GM20000 (cell line): ENCODE measurements at places on chromosomes 12 and 14.
A peak's percentile ranks its signal among the peaks of the same experiment; 100 is the strongest.

GRCh38 chr14:102891111-102891510, 31.4 kb upstream of the AMN start:
- DNase-seq = no peak

- no peak for DNase-seq
Measured at GRCh38 chr14:99132821-99133635, 139.0 kb downstream of the BCL11B start.

DNA sequence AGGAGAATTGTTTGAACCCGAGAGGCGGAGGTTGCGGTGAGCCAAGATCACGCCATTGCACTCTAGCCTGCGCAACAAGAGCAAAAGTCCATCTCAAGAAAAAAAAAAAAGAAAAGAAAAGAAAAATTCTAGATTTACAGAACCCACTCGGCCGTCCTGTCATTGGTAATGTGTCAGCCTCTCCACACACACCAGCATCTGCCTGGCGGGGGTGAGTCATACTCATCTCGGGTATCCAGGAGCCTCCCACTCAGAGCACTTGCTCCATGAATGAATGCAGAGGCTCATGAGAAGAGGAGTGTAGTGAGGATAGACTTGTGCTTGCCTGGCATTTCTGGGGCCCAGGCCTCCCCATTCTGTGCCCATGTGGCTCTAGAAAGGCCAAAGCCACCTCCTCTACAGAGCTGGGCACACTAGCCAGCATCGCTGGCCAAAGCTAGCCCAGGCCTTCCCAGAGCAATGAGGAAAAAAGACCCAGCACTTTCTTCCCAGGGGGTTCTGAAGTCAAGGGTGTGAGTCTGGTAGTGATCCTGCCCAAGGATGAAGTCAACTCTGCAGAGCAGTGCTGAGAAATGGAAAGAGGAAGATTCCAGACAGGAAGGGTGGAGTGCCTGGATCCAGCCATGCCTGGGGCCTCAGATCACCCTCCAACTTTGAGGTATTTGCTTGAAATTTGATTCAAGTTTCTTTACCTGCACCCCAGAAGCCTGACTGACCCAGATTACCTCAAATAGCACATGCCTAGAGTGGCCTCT, 31.2 kb upstream of the KLC1 start:
- no peak for DNase-seq

GRCh38 chr12:122942637-122943036, 23.6 kb downstream of the ABCB9 start:
- no peak for DNase-seq

DNA sequence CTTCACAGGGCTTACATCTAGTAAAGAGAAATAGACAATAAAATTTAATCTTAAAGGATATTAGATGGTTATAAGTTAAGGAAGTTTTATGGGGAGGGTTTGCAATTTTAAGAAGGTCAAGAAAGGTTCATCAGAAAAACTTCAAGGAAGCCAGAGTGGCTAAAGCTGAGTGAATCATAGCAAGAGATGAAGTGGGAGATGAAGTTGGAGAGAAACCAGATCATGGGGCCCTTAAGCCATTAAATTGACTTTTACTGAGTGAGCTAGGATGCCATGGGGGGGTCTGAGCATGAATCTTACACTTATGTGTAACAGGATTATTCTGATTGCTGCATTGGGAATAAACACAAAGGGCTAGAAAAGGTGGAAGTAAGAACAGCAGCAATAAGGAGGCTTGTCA, 189.2 kb downstream of the LRIG3 start:
- no peak for DNase-seq

DNA sequence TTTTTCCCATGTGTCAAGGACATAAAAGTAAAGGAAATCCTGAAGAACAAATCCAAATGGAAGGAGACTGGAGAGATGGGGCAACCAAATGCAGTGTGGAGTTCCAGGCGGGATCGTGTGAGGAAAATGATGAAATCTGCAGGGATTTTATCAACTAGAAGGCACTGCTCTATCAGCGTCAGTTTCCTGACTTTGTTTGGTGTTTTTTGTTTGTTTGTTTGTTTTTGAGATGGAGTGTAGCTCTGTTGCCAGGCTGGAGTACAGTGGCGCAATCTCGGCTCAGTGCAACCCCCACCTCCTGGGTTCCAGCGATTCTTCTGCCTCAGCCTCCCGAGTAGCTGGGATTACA, 43.3 kb upstream of the GPR132 start:
- no peak for DNase-seq

DNA sequence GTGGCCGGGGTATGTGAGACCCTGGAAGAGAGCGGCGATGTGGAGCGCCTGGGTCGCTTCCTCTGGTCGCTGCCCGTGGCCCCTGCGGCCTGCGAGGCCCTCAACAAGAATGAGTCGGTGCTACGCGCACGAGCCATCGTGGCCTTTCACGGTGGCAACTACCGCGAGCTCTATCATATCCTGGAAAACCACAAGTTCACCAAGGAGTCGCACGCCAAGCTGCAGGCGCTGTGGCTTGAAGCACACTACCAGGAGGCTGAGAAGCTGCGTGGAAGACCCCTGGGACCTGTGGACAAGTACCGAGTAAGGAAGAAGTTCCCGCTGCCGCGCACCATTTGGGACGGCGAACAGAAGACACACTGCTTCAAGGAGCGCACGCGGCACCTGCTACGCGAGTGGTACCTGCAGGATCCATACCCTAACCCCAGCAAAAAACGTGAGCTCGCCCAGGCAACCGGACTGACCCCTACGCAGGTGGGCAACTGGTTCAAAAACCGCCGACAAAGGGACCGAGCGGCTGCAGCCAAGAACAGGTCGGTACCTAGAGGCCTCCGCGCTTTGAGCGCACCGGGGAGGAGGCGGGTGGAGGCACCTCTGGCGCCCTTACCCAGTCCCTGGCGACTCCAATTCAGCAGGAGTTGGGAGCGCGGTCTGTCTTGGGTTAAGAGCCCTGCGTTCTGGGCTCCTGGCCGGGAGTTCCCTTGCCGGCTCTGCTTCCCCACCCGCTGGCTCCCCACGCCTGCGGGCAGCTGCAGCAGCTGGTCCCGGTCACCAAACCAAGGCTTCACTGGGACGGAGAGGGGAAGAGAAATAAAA, 700 bp downstream of the SIX6 start:
- DNase-seq = no peak

DNA sequence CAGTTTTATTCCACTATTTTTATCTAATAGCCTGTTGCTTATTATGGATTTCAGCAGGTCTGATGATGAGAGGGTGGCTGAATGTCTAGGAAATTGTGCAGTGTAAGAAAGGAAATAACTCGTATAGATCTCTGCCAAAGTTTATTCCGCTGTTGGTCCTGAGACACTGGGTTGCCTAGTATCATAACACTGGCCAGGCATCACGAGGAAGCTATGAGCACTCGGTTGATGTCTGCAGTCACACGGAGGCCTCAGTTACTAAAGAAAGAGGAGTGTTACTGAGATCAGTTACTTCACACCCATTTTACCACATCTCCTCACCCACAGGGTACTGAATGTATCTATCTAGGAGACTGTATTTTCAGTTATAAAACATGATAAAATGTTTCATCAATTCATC, 21.9 kb downstream of the BHLHE41 start:
- DNase-seq = no peak

- peak; percentile 62 for DNase-seq
Measured at GRCh38 chr12:39619660-39620433, at the start of gene ABCD2. TSS of gene ABCD2 (minus strand) at chr12:39619803. CDS start at chr12:39619615, 188 bp downstream.

DNA sequence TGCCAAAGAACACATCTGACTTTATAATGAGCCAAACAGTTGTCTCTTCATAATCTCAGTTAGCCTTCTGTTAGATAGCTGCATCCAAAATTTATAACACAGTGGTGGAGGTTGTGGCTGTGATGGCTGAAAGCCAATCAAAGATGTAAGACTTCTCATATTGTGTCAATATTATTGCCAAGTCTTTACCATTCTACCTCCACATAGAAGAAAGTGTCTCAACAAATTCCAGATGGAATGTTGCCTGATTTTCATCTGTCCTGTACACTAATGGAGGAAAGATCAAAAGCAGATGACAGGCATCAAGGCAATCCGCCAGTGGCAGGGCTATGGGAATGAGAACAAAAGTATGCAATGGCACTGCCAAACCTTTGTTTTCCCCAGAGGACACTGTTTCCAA, 813.1 kb upstream of the NOVA1 start:
- no peak for DNase-seq

DNA sequence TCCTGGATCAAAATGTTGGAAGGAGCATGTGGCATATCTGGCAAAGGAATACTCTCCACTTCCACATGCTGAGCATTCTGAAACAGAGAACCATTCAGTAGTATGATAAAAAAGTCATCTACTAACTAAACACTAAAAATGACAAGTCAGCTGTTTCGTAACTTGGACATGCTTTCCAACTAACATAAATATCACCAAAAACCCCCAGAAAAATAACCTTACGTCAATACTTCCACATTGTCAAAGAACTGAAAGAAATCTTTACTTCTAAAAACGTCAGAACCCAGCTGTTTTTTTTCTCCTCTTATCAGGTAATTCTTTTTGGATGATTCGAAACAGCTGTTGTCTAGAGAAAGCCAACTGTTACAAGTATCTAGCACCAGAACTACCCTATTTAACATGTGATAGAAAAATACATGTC, 8.2 kb downstream of the WBP11 start:
- DNase-seq = no peak

GRCh38 chr12:47249719-47250357, 170.1 kb upstream of the AMIGO2 start:
- no peak for DNase-seq

- DNase-seq = no peak
Measured at GRCh38 chr14:20782280-20782890, 1.3 kb downstream of the RNASE6 start.

- DNase-seq = no peak
Measured at GRCh38 chr12:123445388-123446332, 9.2 kb upstream of the RILPL2 start.

DNA sequence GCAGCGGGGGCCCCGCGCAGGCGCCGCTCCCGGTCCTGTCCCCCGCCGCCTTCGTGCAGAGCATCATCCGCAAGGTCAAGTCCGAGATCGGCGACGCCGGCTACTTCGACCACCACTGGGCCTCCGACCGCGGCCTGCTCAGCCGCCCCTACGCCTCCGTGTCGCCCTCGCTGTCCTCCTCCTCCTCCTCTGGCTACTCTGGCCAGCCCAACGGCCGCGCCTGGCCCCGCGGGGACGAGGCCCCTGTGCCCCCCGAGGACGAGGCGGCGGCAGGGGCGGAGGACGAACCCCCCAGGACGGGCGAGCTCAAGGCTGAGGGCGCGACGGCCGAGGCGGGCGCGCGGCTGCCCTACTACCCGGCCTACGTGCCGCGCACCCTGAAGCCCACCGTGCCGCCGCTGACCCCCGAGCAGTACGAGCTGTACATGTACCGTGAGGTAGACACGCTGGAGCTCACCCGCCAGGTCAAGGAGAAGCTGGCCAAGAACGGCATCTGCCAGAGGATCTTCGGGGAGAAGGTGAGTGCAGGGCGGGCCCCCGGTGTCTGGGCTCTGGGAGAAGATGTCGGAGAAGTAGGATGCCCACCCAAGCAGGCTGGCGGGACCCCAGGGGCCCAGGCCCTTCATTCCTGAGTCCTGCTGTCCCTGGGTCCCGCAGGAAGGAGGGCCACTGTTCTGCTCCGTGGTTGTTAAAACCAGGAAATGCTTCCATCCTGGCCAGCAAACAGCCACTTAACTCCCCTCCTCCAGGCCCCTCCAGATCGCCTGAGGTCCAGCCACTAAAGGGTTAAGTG, 48.4 kb downstream of the PHETA1 start:
- DNase-seq = no peak

GRCh38 chr14:33432407-33433023, 493.8 kb downstream of the NPAS3 start:
- DNase-seq = no peak

DNA sequence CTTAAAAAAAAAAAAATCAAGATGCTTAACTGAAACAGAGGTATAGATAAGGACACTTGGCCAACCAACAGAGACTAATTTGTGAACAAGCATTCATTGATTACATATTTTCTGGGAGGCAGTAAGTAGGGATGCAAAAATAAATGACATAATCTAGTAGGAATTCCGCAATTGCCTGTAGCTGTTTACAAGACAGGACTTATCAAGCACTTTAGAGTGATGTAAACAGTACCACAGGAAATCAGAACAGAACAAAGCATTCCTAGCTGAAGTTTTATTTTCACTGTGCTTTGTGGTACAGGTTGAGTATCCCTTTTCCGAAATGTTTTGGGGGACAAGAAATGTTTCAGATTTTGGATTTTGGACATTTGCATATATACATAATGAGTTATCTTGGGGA, 68.2 kb upstream of the FGD4 start:
- no peak for DNase-seq

DNA sequence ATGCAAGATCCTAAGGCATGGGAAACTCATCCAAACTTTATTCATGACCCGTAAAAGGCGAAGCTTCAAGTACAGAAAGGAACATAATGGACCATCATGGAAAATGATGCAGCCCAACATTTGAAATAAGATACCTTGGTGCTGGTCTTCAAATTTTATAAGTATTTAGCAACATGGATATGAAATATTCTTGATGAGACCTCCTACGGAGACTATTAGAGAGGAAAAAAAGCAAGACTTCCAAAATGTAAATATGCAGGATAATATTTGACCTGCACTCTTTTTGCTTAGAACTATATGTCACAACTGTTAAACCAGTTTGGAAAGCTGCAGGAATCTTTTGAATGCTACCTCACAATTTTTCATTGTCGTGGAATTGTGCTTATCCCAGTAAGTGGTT, 168.8 kb upstream of the ARID2 start:
- DNase-seq = no peak

DNA sequence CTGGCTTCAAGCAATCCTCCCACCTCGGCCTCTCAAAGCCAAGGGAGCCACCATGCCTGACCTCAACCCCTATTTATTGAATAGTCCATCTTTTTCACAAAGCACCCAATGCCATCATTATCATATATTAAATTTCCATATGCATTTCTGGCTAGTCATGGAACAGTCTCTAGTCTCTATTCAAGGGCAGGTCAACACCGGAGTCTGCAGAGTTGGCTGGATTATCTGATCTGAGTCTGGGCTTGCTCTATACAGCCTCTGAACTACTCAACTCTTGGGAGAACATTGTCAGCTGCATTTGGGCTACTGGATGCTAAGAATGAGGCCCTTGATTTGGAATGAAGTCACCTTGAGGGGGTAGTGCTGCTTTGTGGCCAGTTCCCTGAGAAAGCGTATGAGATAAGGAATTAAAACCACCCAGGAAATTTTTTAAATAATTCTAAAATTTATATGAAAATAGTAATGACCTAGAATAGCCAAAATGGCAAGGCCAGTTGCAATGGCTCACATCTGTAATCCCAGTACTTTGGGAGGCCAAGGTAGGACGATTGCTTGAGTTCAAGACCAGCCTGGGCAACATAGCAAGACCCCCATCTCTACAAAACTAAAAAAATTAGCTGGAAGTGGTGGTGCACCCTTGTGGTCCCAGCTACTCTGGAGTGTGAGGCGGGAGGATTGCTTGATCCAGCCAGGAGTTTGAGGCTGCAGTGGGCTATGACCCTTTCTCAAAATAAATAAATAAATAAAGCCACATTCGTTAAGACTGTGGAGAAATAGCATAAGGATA, 6.9 kb upstream of the NAA25 start:
- no peak for DNase-seq

GRCh38 chr14:33541171-33541570, 409.7 kb downstream of the EGLN3 start:
- DNase-seq = no peak

GRCh38 chr12:48972952-48973483, 1.5 kb upstream of the WNT10B start:
- DNase-seq = peak; percentile 37

GRCh38 chr12:28604240-28604639, 414.0 kb downstream of the CCDC91 start:
- no peak for DNase-seq
